ENCODE measurements at places on chromosomes 7 and 10. TPM values are rescaled to one million over a fixed set of nuclear protein-coding genes. Genes with fewer than 3 reads are reported as not detected.

The LIPF gene
- total RNA-seq = not detected

The NEBL gene
- total RNA-seq = 0.30 TPM

The EGR2 gene
- total RNA-seq = 126 TPM

The BLVRA gene
- 32.2 TPM for total RNA-seq

The SLIT1 gene
- total RNA-seq = 0.32 TPM

- no peaks in the 10 kb centered on the region for H3K36me3 ChIP-seq
- DNase-seq = no peak
- H3K4me3 ChIP-seq = no peak overlapping the region
- no peak overlapping the region for H3K27ac ChIP-seq
Measured at GRCh38 chr10:33229949-33230267, 104.6 kb downstream of the NRP1 start.

- peaks cover 2% of the 10 kb centered on the region for H3K4me1 ChIP-seq
- no peaks in the 10 kb centered on the region for H3K36me3 ChIP-seq
- H3K27ac ChIP-seq = no peak overlapping the region
- DNase-seq = no peak
Measured at GRCh38 chr10:60757420-60757895, 20.8 kb upstream of the CDK1 start.

GRCh38 chr10:16470747-16471146 lies 33.9 kb downstream of the PTER start:
- H3K27ac ChIP-seq = no peak overlapping the region
- H3K36me3 ChIP-seq = peaks cover 16% of the 10 kb centered on the region
- no peak overlapping the region for H3K4me3 ChIP-seq

DNA sequence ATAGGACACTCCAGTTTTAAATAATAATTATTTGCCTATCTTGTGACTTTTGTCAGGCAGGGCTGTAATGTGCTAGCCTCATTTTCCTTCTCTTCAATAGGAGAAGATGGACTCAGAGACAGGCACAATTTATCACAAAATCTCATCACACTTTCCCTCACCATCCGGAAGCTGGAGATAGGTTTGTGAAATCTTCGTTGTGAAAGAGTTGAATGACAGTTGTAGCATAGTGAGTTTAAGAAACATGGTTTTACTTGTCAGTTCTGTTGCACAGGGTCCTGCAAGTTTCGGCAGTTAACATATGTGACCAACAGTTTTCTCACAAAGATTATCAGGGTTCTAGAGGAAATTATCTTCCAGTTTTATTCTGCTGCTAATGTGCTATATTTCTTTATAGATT lies 37.7 kb upstream of the MAP3K8 start:
- no peaks in the 10 kb centered on the region for H3K36me3 ChIP-seq
- no peak overlapping the region for H3K4me3 ChIP-seq
- H3K4me1 ChIP-seq = peaks cover 32% of the 10 kb centered on the region
- no peak overlapping the region for H3K27ac ChIP-seq

- DNase-seq = peak; percentile 56
- H3K4me1 ChIP-seq = no peaks in the 10 kb centered on the region
- H3K27ac ChIP-seq = no peak overlapping the region
- no peaks in the 10 kb centered on the region for H3K27me3 ChIP-seq
- no peak overlapping the region for H3K4me3 ChIP-seq
- H3K36me3 ChIP-seq = no peaks in the 10 kb centered on the region
Measured at GRCh38 chr10:70549962-70550458, 52.5 kb downstream of the PRF1 start.

- H3K27ac ChIP-seq = no peak overlapping the region
- no peaks in the 10 kb centered on the region for H3K36me3 ChIP-seq
- no peaks in the 10 kb centered on the region for H3K4me1 ChIP-seq
- no peak for DNase-seq
- no peak overlapping the region for H3K4me3 ChIP-seq
Measured at GRCh38 chr7:45682836-45683555, 108.8 kb downstream of the ADCY1 start.

DNA sequence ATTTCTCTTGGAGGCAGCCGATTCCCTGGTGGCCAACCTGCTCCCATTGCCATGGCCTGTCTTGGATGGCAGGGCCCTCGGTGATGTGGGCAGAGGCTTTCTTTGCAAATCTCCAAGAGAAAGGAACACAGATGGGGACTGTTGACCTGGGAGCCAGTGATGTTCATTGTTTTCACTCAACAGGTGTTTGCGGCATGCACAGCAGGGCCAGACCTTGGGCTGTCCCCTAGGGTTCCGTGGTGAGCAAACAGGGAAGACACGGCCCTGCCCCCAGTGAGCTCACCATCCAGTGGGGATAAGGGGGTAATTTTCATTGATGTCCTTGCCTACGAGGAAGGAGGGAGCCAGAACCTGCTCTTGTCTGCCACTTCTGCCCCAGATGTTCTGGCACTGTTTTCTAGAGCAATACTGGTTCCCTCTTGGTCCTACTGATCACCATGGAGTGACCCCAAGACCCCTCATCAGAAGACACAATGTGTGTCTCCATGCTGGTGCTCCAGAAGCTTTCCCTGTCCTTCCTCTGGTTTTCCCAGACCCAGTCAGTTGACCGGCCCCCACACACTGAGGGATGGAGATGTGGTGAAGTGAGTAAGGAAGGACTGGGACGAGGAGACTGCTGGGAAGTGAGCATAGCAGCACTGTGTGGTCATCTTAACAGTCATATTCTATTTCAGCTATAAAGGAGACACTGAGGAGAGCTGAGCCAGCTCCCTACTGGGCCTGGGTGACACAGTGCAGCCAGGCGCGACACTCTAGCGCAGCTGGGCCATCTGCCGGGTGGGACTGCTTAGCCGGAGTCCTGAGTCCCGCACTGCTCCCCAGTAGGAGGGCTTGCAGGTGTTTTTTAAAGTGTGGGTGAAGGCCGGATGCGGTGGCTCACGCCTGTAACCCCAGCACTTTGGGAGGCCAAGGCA lies 20.4 kb upstream of the FIGNL1 start:
- no peak overlapping the region for H3K27ac ChIP-seq
- peaks cover 1% of the 10 kb centered on the region for H3K27me3 ChIP-seq
- no peak for DNase-seq
- no peak overlapping the region for H3K4me3 ChIP-seq
- H3K4me1 ChIP-seq = peaks cover 13% of the 10 kb centered on the region
- no peaks in the 10 kb centered on the region for H3K36me3 ChIP-seq

GRCh38 chr7:3259711-3260400 lies 41.2 kb upstream of the SDK1 start:
- peak overlapping the region; percentile 59 for H3K4me3 ChIP-seq
- no peaks in the 10 kb centered on the region for H3K4me1 ChIP-seq
- no peaks in the 10 kb centered on the region for H3K36me3 ChIP-seq
- DNase-seq = no peak
- peaks cover 12% of the 10 kb centered on the region for H3K27me3 ChIP-seq
- H3K27ac ChIP-seq = no peak overlapping the region

DNA sequence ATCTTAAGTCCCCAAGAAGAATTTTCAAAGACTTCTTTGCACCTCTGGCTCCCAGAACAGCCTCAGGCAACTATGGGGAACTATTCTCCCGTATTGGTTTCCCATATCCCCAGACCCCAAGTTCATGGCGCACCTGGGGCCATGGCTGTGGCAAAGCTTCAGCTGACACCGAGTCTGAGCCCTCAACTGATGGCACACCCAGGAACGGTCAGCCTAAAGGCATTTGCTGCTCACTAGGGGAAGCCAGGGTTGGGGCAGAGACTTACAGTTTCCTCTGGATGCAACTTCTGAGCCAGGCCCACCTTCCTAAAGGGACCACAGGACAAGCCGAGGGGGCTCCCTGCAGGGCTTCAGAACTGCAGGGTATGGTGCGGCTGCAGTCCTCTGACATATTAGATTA lies 13.7 kb upstream of the CPA1 start:
- no peak for DNase-seq
- H3K4me3 ChIP-seq = peak overlapping the region; percentile 60
- no peaks in the 10 kb centered on the region for H3K36me3 ChIP-seq
- H3K4me1 ChIP-seq = peaks cover 33% of the 10 kb centered on the region
